Eye (tissue), 1 donor: ENCODE measurements at places on chromosomes 16 and 17.
A peak's percentile ranks its signal among the peaks of the same experiment; 100 is the strongest.

GRCh38 chr17:59437791-59438281 is 106.4 kb downstream of the YPEL2 start:
- DNase-seq = no peak

DNA sequence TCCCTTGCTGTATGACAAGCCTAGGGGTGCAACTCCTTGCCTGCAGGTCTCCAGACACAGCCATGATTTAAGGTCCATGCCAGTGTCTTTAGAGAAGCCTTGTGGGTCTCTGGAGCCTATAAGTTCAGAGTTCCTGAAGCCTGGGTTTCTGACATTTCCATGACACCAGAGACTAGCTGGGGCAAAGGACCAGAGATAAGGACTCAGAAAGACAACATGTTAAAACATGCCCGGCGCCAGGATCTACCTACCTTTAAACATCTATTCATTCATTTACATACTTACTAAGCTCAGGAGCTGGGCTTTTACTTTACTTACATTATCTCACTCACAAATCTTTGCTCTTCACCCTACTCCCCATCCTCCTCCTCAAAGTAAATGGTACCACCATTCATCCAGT is 1.5 kb downstream of the MRPL27 start:
- DNase-seq = no peak

- no peak for DNase-seq
These were observed 8.4 kb upstream of the HELZ start for GRCh38 chr17:67253384-67253783.

- DNase-seq = peak; percentile 60
These were observed 35.0 kb upstream of the RASD1 start for GRCh38 chr17:17531156-17531555.

DNA sequence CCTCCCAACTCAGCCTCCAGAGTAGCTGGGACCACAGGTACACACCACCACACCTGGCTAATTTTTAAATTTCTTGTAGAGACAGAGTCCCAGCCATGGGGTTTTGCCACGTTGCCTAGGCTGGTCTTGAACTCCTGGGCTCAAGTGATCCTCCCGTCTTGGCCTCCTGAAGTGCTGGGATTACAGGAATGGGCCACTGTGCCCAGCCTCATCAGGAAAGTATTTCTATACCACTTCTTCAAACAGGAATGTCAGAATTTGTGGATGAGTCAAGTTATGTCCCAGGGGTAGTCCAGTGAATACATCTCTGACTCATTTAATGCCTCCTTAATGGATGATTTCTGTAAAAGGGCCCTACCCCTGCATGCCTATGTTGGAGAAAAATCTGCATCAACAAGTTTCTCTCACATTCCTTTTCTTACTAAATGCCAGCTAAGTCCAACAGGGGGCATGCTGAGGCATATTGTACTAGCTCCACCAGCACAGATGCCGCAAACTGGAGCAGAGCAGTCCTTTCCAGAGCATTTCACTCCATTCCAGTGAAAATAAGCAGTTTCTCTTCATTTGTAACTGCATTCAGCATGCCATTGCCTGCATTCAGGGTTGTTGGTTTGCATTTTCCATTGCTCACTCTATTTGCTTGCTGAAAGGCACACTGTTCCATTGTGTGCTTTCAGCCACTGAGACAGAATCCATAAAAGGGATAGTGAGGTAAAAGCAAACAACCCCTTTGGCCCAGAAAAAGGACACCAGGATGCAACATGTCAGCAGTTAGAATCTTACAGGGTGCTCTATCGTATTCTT is 5.3 kb upstream of the CAVIN1 start:
- DNase-seq = peak; percentile 85

DNA sequence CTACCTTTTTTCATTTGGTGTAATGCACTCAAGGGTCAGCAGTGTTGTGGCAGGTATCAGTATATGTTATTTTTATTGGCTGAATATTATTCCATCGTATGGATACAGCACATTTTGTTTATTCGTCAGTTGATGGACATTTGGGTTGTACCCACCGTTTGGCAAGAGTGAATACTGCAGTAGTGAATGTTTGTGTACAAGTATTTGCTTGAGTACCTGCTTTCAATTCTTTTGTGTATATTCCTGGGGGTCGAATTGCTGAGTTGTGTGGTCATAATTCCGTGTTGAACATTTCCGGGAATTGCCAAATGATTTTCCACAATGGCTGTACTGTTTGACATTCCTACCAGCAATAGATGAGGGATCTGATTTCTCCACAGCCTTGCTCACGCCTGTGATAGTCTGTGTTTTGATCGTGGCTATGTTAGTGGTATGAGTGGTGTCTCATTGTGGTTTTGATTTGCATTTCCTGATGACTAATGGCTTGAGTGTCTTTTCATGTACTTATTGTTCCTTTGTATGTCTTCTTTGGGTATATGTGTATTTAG is 108.4 kb downstream of the OR1D5 start:
- DNase-seq = no peak

- no peak for DNase-seq
These were observed 356.2 kb downstream of the SEC14L1 start for GRCh38 chr17:77496831-77497577.

DNA sequence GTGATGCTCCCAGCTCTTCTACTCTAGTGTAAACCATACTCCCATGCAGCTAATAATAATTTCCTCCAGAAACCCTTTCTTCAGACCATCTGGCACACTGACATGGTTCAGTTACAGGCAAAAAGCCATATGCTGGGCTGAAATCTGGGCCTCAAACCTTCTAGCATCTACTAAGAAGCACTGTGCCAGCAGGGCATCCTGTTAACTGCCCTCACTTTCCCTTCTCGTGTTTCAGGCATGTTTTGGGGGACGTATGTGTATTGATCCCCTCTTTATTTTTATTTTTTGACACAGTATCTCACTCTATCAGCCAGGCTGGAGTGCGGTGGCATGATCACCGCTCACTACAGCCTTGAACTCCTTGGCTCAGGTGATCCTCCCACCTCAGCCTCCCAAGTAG is 33.3 kb downstream of the STAT5A start:
- DNase-seq = peak; percentile 22
